ENCODE measurements at places on chromosomes 2 and 18.

DNA sequence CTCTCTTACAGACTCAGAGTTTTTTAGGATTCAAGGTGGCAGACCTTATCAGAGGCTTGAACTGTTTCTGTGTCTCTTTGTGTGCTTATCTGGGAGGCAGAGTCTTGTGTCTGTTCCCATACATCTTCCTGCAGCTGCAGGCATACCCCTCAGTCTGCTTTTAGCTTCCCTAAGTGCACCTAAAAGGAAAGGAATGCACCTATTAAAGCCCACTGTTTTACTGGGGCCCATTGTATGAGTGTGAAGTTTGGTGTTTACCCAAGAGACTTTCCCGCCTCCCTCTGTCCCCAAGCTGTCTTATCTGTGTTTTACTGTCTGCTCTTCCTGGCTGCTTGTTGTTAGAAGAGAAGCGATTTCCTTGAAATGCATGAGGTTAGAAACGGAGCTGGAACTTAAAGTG is 1757.3 kb upstream of the PIK3C3 start:
- DNase-seq, result no peak

DNA sequence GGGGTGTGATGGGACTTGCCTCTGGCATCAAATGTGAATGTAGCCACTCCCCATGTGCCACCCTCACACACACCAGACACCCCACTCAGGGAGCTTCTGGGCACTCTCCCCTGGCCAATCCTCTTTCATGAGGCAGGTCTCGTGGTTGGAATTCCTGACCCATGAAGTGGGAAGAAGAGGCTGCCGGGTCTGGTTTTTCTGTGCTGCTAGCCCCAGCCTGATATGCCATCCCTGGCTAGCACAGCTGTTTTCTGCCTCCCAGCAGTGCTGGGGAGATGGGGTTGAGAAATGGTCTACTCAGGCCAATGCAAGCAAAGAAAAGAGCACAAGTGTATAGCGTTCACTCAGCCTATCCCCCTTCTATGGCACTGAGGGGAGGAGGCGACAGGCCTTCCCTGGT is 1.2 kb upstream of the C2orf72 start:
- no peak for DNase-seq

DNA sequence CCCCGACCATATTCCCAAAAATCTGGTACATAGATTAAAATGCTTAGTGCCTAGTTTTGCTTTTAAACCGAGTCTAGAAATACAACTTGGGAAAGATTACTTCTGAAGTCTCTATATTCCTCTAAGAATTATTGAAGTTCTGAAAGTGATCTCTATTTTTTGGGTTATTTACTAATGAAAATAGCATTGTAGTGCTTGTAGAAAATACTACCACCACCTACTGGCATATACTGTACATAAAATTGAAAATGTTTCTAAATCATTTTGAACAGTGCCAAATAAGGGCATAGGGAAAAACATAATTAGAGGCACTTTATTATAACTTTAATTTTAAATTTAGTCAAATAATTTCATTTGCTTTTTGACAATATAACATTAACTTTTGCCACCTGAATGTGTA is 1399.6 kb upstream of the ZEB2 start:
- no peak for DNase-seq

DNA sequence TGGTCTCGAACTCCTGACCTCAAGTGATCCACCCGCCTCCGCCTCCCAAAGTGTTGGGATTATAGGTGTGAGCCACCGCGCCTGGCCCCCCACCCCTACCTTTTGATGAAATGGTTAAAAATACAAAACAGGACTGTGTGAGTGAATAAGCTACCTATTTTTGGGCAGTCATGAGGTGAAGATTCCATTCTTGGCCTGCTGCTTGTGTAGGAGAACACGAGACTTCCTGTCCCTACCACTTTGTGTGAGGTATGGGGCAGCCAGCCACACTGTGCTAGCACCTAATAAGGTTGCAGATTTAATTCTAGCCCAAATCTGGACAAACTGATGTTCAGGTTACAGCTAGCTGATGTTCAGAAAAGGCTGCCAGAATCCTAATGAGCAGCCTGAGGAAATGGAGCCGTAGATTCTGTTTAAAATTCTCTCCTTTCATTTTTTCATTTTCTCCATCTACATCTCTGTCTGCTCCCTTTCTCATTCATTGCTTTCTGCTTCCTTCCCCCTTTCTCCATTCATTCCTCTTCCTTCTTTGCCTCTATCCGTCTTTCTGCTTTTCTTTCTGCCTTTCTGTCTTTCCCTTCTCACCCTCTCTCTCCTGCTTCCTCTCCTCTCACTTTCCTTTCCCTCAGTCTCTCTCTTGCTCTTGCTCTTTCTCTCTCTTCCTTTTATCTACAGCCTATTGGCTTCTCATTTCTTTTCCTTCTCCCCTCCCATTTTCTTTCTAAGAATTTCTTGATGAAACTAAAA is 4.6 kb upstream of the LTBP1 start:
- DNase-seq, result no peak

DNA sequence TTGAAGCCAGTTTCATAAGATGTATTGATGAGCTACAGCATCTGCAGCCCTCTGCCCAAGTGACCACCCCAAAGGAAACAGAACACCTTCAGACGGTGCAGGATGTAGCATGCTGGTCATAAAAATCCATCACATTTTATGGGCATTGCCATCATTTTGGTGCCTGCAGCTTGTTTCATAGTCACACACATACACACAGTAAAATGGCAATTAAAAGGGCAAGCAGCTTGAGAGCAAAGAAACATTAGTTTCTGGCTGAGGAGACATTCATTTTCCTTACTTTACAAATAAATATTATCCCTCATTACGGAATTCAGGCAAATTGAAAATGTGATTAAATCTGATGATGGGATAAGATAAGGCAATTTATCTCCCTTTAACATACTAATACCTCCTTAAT is 13.4 kb downstream of the MYO5B start:
- DNase-seq, result no peak

DNA sequence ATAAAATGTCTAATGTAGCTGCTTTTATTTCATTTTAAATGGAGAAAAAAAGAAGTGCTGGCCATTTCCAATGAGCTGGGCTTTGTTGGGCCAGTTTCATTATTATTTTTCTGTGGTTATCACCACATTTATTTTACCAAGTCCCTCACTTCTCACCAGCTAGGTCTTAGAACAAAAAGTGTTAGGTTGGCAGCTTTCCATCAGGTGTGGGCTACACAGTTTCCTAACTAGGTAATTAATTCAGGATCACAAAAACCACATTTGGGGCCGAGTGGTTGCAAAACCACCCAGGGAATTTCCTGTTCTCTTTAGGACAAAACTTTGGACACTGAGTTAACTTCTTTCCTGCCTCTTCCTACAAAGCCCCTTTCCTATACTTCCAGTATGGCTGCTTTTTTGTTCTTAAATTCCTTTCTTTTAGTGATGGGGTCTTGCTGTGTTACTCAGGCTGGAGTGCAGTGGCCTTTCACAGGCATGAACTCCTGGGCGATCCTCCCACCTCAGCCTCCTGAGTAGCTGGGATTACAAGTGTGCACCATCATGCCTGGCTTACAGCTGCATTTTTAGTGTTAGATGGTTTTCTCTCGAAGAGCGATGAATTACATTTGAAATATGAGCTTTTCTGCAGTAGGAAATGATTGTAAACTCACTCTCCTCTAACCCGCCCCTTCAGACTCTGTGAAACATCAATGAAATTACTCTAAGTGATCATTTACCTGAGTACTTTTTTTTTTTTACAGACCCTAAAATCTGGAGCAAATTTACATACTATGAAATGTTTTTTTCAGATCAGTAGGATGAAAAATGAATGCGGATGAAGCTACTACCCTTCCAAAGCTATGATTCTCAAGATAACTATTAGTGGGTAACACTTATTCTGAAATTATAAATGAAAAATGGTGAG is 2.6 kb upstream of the ZFP36L2 start:
- peak; percentile 51 for DNase-seq

DNA sequence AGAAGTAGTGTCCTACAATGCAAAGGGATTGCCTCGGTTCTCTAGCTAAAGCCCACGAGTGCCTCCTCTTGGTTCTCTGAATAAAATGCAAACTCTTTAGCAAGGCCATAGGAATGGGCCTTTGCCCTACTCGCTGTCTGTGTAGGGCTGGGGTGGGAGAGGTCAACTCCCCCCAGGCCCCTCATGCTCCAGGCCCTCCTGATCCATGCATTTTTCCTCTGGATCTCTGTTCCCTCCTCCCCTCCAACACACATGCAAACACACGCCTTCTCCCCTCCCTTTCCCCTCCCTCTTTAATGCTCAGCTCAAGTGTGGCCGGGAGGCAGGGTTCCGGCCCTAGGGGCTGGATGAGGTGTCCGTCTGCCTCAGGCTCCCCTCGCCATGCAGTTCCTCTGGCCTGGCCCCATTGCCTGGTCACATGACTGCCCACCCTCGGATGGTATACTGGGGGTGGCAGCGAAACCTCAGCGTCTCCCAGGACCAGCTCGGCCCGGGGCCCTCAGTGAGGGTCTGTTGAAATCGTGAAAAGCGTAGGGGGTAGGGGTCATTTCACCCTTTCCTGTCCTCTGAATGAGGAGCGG is 14.9 kb upstream of the KLF11 start:
- no peak for DNase-seq
